ENCODE measurements at places on chromosomes 5 and 9. TPM values are rescaled to one million over a fixed set of nuclear protein-coding genes. Genes with fewer than 3 reads are reported as not detected.

- H3K27me3 ChIP-seq = no peaks in the 10 kb centered on the region
- H3K4me3 ChIP-seq = no peak overlapping the region
- H3K4me1 ChIP-seq = no peaks in the 10 kb centered on the region
- H3K36me3 ChIP-seq = no peaks in the 10 kb centered on the region
- no peak overlapping the region for H3K27ac ChIP-seq
- DNase-seq = no peak
Measured at GRCh38 chr5:14238272-14238671, 95.1 kb downstream of the TRIO start.

DNA sequence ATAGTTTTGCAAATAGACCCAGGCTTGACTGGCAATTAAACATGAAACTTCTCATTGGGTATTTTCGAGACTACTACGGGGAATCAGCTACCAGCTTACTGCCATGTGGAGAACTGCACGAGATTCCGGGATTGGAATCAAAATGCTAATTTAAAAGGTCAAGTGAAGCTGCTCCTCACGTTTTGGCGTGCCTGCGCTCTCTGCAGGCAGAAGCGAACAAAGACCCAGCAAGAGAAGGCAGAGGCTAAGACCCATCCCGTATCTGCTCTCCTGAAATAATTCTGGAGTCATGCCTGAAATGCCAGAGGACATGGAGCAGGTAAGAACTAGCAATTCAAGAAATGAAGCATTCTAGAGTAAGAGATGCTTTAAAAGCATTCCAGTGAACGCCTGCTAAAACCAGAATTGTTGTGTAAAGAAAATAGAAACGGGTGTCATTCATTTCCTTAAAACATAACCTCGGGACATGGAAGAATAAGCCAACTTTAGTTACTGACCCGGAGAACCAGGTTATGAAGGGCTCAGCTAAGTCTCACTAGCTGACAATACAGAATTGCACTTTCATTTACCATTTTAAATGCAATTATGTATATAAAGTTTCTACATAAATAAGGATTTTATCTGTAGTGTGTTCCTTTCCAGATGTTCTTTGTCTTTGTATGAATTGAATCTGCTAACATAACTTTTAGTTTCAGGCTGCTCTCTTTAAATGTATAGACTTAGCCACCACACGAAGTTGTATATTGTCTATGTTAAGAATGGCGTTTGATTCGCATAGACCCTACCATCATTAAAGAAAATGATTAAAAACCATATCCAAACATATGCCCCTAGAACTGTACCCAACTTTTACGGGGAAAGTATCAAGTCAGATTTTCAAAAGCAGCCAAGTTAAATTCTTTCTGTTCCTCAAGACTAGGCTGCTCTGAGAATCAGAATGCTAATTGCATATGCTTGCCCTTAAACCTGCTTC lies 2.0 kb upstream of the MAT2B start:
- peak; percentile 27 for DNase-seq
- peak overlapping the region; percentile 85 for H3K4me3 ChIP-seq
- no peaks in the 10 kb centered on the region for H3K27me3 ChIP-seq

DNA sequence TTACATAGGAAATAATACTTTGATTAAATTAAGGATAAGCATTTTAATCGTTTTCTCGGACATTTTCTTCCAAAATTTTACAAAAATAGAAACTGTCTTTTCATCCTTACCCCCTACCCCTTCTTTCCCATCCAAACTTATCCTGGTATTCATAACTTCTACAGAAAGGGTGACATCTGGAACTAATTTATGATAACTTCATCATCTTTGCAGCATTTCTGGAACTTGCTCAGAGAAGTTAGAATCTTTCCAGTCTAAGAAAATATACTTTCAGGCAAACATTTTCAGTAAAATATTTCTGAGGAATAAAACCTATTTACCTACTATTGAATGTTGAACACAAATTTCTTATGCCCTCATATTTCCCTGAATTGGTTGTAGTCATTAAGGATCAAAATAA lies 309.0 kb downstream of the MAN2A1 start:
- no peaks in the 10 kb centered on the region for H3K27me3 ChIP-seq
- H3K27ac ChIP-seq = no peak overlapping the region
- no peak overlapping the region for H3K4me3 ChIP-seq
- H3K36me3 ChIP-seq = no peaks in the 10 kb centered on the region

- no peaks in the 10 kb centered on the region for H3K4me1 ChIP-seq
- no peak for DNase-seq
- H3K4me3 ChIP-seq = no peak overlapping the region
- H3K27ac ChIP-seq = no peak overlapping the region
- H3K27me3 ChIP-seq = no peaks in the 10 kb centered on the region
Measured at GRCh38 chr5:14452685-14453454, 128.7 kb upstream of the OTULINL start.

The LRRTM2 gene
- total RNA-seq = 0.11 TPM

The ABO gene
- 3.3 TPM for total RNA-seq
